ENCODE measurements at places on chromosomes 12 and 14.

DNA sequence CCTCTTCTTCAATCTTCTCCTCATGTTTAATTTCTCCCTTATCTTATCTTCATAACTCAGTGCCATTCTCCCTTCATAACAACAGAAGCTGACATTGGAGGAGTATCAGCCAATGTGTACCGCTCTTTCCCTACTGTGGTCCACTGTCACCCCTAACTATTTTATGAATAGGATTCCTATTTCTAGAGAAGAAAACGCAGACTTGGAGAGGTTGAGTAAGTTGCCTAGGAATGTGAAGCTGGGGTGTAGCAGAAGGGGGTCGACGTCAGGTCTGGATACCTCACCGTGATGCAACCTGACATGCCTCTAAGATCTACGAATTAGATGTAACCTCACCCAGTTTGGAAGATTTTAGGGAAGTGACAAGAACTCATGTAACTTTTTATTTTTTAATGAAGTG is 17.1 kb downstream of the LMO3 start:
- DNase-seq, result no peak

DNA sequence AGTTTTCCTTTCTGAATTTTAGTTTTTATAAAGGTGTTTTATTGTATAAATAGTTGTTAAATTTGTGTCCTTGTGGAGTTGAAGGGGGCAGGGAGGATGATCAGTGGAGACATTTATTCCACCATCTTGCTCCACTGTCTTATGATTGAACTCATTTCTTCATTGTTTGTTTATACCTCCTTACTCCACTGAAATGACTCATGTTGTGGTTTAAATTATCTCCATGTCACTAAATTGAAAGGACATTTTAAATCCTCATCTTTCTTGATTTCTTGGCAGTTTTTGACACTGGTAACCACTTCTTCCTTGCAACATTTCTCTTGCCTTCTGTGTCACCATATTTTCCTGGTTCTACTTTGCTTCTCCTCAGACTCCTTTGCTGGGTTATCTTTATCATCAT is 23.6 kb upstream of the FERMT2 start:
- no peak for DNase-seq

DNA sequence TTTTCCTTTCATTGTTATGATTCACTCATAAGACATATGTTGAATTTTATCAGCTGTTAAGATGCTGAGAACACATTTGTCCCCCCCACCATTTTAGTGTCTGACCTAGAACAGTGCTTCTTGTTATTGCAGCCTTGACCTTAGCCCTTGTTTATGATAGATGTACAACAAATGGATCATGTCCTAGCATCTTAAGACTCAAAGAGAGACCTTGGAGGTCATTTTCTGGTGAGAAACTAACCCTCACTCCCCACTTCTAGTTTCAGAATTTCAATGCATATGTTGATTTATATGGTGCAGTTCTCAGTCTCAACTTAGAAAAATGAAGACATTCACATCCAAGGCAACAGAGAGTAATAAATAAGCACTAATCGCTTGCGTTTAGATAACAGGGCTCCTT is 391.2 kb downstream of the AEBP2 start:
- DNase-seq, result no peak

GRCh38 chr12:12891881-12892355 is 556 bp downstream of the GPRC5A start:
- no peak for DNase-seq

- no peak for DNase-seq
These were observed 2.3 kb downstream of the ISCU start for GRCh38 chr12:108564724-108565123.

GRCh38 chr14:95026851-95027463 is 130.4 kb downstream of the DICER1 start:
- DNase-seq, result no peak

GRCh38 chr14:59337141-59337611 is 128.0 kb downstream of the GPR135 start:
- DNase-seq, result no peak

DNA sequence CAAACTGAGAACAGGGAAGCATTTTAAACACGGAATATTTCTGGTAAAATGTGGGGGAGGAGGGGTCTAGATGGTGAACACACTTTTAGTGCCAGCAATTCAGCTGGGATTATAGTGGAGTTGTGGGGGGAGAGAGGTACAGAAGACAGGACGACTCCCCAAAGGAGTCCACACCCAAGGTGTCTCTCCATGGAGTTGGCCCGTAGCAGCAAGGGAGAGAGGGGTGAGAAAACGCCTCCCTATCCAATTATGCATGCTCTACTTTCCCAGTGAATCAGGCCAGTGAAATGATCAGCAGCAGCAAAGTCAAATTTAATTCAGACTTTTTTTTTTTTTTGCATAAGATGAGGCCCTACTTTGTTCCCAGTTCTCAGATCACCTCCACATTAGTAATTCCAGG is 38.6 kb downstream of the BTG1 start:
- DNase-seq, result no peak

Measured in T-helper 17 cell (primary cell).